ENCODE measurements at places on chromosomes 2 and 18.

GRCh38 chr2:240450532-240451107, 15.2 kb downstream of the GPC1 start:
- no peak for DNase-seq

GRCh38 chr2:228526687-228527086, 345.2 kb upstream of the SPHKAP start:
- DNase-seq: no peak

GRCh38 chr18:49251451-49251850, 209.0 kb downstream of the DYM start:
- DNase-seq: no peak

- peak; percentile 61 for DNase-seq
These were observed 26.7 kb downstream of the POLR1A start for GRCh38 chr2:86078774-86079545.

All from CD4-positive, alpha-beta T cell treated with Interleukin-12 subunit alpha and Interleukin-12 subunit beta, for 1 hour (primary cell).